Activated naive CD4-positive, alpha-beta T cell treated with anti-CD3 and anti-CD28 coated beads, Interleukin-2, amount 50 U/mL, for 72 hours (primary cell): ENCODE measurements at places on chromosomes 2 and 18. TPM values are rescaled to one million over a fixed set of nuclear protein-coding genes. Genes with fewer than 3 reads are reported as not detected.

Gene HJURP
- 195 TPM for total RNA-seq

Gene C1QL2
- not detected for total RNA-seq

Gene FRZB
- not detected for total RNA-seq

Gene REG3G
- not detected for total RNA-seq

Gene RAB6C
- total RNA-seq = not detected

Gene PLCD4
- 0.36 TPM for total RNA-seq

Gene LYPD6B
- not detected for total RNA-seq

Gene MC5R
- total RNA-seq = not detected

Gene BMP10
- not detected for total RNA-seq

Gene CREB1
- total RNA-seq = 89.3 TPM

Gene CRYGC
- total RNA-seq = not detected

Gene LYG1
- total RNA-seq = 0.91 TPM

Gene ANKRD53
- total RNA-seq = not detected

Gene PRKRA
- total RNA-seq = 144 TPM

Gene KIF1A
- 6.6 TPM for total RNA-seq

Gene HDAC4
- 34.1 TPM for total RNA-seq

Gene GYPC
- 111 TPM for total RNA-seq

Gene RAB1A
- total RNA-seq = 72.3 TPM

Gene NBEAL1
- 15.6 TPM for total RNA-seq

Gene NTSR2
- total RNA-seq = not detected

Gene FSHR
- total RNA-seq = not detected

Gene SP140L
- total RNA-seq = 52.8 TPM

Gene B3GNT7
- total RNA-seq = 0.43 TPM

Gene FOXD4L1
- not detected for total RNA-seq
